Lower leg skin (tissue), 4 donors: ENCODE measurements at places on chromosomes 6 and 20.

DNA sequence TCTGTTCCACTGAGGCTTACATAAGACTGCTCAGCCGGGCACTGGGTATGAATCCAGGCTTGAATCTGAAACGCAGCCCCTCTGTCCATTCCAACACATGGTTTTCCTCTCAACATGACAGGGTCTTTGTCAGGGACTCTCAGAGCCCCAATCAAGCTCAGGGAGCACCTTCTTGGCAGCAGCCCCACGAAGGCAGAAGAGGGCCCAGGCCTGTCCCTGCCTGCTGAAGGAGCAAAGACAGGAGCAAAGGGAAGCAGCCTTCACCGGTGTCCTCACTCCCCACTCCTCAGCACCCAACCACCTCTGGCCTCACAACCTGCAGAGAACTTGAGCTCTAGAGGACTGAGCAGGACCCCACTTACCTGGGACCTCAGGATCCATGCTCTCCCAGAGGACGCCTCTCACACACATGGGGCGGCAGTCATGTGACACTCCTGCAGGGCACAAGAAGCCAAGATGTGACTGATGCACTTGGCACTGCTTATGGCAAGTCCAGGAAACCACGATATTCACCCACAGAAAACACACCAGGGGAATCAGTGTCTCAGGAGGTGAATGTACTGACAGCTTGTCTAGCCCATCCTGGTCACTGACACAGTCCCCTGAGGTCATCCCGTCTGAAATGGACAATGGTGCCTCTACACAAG lies 4.3 kb downstream of the SNHG17 start:
- DNase-seq: no peak

DNA sequence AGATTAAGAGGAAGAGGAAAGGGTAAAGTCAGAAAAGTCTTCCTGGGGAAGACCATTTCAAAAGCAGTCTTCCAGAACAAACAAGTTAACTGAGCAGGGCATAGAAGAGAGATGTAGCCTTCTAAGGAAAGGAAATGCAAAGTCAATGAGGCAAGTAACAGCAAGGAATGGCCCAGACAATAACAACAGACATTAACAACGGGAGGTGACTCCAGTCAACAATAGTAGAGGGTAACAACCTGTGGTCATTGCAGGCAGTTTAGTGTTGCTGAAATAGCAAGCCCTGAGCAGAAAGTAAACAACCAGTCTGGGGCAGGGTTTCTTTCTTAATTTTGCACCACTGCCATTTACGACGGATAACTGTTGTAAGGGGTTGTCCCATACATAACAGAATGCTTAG lies 2.1 kb downstream of the MDN1 start:
- DNase-seq: no peak

DNA sequence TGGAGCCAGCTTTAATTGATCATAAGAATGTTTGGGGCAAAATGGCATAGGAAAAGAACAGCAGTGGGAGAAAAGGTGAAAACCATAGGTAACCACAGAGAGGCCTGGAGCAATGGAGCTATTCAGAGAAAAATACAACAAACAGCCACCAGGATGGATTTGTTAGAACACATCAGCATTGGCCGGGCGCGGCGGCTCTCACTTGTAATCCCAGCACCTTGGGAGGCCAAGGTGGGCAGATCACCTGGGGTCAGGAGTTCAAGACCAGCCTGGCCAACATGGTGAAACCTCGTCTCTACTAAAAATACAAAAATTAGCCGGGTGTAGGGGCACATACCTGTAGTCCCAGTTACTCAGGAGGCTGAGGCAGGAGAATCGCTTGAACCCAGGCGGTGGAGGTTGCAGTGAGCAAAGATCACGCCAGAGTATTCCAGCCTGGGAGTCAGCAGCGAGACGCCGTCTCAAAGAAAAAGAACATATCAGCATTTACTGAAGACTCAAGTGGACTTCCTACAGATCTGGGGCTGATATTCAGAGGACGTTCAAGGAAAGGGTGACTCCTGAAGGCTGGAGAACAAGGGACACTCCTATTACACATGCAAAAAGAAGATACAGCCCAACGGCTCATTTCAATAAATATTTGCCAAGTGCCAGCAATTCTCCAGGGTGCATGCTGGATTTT lies 20.2 kb downstream of the SNHG17 start:
- peak; percentile 39 for DNase-seq

DNA sequence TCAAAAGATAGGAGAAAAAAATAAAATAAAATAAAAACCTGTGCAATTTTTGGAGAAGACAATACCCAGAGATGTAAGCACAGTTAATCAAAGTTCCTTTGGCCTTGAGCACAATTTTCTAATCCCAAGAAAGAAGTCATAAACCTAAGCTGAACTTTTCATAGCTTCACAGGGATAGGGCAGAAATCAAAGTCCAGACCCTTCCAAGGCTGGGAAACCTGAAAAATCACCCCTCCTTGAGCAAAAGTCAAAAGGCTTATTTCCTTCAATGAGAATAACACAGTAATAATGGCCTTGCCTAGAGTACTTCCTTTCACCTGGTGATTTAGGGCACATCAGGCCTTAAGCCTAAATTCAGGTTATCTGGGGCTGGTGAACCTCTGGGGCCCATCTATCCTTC lies 415.0 kb upstream of the BTBD3 start:
- DNase-seq: no peak

- no peak for DNase-seq
Measured at GRCh38 chr6:163588220-163588919, 173.9 kb downstream of the QKI start.

DNA sequence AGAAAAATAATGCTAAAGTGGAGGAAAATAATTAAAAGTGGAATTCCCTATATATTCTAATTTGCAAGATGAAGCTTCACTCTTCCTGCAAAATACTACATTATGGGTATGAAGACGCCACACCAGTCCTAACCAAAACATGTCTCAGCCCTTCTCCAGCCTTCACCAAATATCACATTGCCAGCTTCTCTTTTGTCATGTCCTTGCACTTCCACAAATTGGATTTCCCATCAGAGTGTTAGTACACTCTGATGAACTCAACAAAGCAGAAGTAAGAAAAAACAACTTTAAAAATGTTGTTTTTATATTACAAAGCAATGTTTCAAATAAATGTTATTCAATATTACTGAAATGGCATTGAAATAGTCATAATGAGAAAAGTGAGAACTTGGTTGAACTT lies 62.4 kb upstream of the RNF146 start:
- no peak for DNase-seq
